CD4-positive, alpha-beta T cell (primary cell): ENCODE measurements at places on chromosomes 7 and 10. TPM values are rescaled to one million over a fixed set of nuclear protein-coding genes. Genes with fewer than 3 reads are reported as not detected.

Gene FZD8
- total RNA-seq = 2.1 TPM

Gene NEURL1
- 0.85 TPM for total RNA-seq

Gene AMPH
- not detected for total RNA-seq

Gene SP8
- not detected for total RNA-seq

Gene AGBL3
- total RNA-seq = 2.2 TPM

GRCh38 chr7:153510674-153511073 lies 541.5 kb upstream of the DPP6 start:
- DNase-seq = no peak
- H3K27me3 ChIP-seq = no peaks in the 10 kb centered on the region
- H3K4me3 ChIP-seq = no peak overlapping the region
- H3K27ac ChIP-seq = no peak overlapping the region

DNA sequence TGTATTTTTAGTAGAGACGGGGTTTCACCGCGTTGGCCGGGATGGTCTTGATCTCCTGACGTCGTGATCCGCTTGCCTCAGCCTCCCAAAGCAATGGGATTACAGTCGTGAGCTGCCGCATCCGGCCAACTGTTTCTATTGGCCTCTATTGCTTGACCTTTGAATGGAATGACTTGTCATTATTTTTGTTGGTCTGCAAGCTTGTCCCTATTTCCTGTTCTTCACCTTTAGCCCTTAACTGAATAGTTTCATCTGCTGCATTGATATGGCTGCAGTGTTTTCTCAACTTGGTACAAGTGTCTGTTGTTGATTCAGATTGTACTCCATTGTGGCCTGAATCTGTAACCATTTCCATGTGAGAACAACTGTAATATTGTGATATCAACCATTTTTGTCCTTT lies 105.5 kb downstream of the POLL start:
- no peak overlapping the region for H3K4me3 ChIP-seq
- H3K36me3 ChIP-seq = peaks cover 7% of the 10 kb centered on the region
- H3K27me3 ChIP-seq = no peaks in the 10 kb centered on the region
- no peaks in the 10 kb centered on the region for H3K4me1 ChIP-seq

DNA sequence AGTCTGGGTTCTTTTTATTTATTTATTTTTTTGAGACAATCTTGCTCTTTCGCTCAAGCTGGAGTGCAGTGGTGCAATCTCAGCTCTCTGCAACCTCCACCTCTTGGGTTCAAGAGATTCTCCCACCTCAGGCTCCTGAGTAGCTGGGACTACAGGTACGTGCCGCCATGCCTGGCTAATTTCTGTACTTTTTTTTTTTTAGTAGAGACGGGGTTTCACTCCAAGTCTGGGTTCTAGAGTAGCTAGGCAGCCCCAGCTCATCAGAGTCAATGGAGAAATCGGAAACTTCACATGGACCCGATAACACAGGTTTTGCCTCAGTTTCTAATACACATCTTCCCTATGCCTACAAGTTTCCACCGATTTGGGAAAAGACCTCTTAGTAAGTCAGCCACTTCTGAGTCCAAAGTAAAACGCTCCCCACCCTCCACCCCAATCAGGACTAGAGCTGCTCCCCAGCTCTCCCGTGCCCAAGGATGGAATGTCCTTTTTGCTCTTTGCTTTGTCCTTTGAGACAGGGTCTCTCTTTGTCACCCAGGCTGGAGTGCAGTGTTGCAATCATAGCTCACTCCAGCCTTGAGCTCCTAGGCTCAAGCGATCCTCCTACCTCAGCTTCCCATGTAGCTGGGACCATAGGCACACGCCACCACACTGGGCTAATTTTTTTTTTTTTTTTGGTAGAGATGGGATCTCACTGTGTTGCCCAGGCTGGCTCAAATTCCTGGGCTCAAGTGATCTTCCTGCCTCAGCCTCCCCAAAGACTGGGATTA lies 3.8 kb upstream of the SERPINE1 start:
- no peak overlapping the region for H3K27ac ChIP-seq
- peaks cover 32% of the 10 kb centered on the region for H3K4me1 ChIP-seq
- H3K27me3 ChIP-seq = peaks cover 41% of the 10 kb centered on the region
- DNase-seq = no peak

GRCh38 chr7:159149488-159149887 lies 4.8 kb upstream of the VIPR2 start:
- H3K4me1 ChIP-seq = peaks cover 6% of the 10 kb centered on the region
- H3K27me3 ChIP-seq = peaks cover 5% of the 10 kb centered on the region
- no peak overlapping the region for H3K4me3 ChIP-seq
- DNase-seq = no peak
- no peaks in the 10 kb centered on the region for H3K36me3 ChIP-seq

- no peak overlapping the region for H3K27ac ChIP-seq
- H3K27me3 ChIP-seq = peaks cover 9% of the 10 kb centered on the region
- H3K4me1 ChIP-seq = no peaks in the 10 kb centered on the region
These were observed 119.1 kb upstream of the WDR11 start for GRCh38 chr10:120732067-120732466.

GRCh38 chr7:90599892-90600555 lies 3.9 kb downstream of the CDK14 start:
- peaks cover 20% of the 10 kb centered on the region for H3K27me3 ChIP-seq
- no peak overlapping the region for H3K4me3 ChIP-seq
- no peak for DNase-seq

DNA sequence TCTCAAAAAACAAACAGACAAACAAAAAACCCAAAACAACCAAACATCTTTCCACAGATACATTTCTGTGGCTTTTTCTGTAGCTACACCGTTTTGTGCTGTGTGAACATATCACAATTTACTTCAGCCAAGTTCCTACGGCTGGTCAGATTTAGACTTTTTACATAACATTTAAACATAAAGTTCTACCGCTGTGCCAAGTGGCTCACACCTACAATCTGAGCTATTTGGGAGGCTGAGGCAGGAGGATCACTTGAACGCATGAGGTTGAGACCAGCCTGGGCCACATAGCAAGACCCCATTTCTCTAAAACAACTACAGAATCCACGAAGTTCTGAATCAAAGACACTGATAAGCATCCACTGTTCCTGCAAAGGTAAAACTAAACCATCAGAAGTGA lies 30.3 kb downstream of the DAGLB start:
- H3K27me3 ChIP-seq = no peaks in the 10 kb centered on the region
- H3K4me1 ChIP-seq = no peaks in the 10 kb centered on the region
- H3K27ac ChIP-seq = no peak overlapping the region
- no peak overlapping the region for H3K4me3 ChIP-seq

- H3K27me3 ChIP-seq = no peaks in the 10 kb centered on the region
- no peaks in the 10 kb centered on the region for H3K4me1 ChIP-seq
- H3K27ac ChIP-seq = no peak overlapping the region
- no peak for DNase-seq
- H3K36me3 ChIP-seq = peaks cover 65% of the 10 kb centered on the region
- H3K4me3 ChIP-seq = no peak overlapping the region
These were observed 32.1 kb downstream of the LOXL4 start for GRCh38 chr10:98235846-98236245.

- no peak overlapping the region for H3K4me3 ChIP-seq
- H3K36me3 ChIP-seq = peaks cover 73% of the 10 kb centered on the region
- H3K27me3 ChIP-seq = no peaks in the 10 kb centered on the region
- H3K27ac ChIP-seq = no peak overlapping the region
These were observed 14.0 kb downstream of the NACAD start for GRCh38 chr7:45074528-45075354.

GRCh38 chr7:148503900-148504487 lies 86.6 kb upstream of the C7orf33 start:
- H3K27ac ChIP-seq = no peak overlapping the region
- H3K4me1 ChIP-seq = no peaks in the 10 kb centered on the region
- no peaks in the 10 kb centered on the region for H3K36me3 ChIP-seq
- DNase-seq = no peak
- H3K4me3 ChIP-seq = no peak overlapping the region
- H3K27me3 ChIP-seq = no peaks in the 10 kb centered on the region

DNA sequence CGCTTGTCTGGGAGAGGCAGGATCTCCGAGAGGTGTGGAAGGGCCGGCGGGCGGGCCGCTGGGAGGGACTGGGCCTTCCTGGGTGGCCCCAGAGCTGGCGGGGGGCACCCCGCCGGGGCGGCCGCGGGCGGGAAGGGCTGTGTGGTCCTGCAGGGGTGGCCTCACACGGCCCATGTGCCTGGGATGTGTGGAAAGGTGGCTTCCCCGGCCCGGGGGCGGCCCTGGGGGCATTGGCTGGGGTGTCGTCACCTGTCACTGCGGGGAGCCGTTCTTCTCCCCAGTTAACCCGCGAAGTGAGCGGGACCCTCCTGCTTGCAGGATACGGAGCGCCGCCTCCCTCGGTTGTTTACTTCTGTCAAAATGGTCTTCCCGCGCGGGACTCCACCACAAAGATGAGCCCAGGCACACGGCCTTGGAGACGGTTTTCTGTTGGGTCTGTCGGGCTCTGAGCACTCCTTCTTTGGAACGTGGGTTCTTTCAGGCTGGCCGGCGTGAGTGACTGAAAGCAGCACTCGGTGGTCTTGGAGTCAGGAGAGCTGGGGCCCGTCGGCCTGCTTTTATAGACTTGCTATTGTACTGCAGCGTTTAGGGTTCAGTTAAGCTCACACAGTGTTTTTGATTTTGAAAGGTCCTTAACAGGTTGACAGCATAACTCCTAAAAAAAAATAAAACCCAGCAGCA lies 700 bp downstream of the SMC3 start:
- peak overlapping the region; percentile 83 for H3K27ac ChIP-seq
- no peaks in the 10 kb centered on the region for H3K27me3 ChIP-seq
- H3K36me3 ChIP-seq = peaks cover 8% of the 10 kb centered on the region
- H3K4me3 ChIP-seq = peak overlapping the region; percentile 96

DNA sequence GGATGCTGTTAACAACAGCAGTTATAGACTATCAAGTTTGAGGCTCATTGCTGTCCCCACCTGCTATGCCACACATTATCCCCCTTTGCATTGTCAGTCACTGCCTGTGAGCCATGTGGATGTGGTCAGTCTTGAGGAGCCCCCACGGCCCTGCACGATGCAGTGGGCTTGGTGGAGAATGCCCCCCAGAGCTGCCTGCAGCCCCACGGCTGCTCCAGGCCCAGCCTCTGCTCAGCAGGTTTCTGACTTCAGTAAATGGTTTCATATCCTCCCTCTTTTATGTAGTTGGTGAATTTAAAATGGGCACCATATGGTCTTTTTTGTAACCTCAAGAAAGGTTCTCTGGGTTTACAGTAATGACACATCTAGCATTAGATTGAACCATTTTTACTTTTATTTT lies 164.1 kb downstream of the EBF3 start:
- H3K27me3 ChIP-seq = no peaks in the 10 kb centered on the region
- no peak for DNase-seq
- H3K27ac ChIP-seq = no peak overlapping the region
- no peak overlapping the region for H3K4me3 ChIP-seq
- H3K4me1 ChIP-seq = no peaks in the 10 kb centered on the region
- no peaks in the 10 kb centered on the region for H3K36me3 ChIP-seq

DNA sequence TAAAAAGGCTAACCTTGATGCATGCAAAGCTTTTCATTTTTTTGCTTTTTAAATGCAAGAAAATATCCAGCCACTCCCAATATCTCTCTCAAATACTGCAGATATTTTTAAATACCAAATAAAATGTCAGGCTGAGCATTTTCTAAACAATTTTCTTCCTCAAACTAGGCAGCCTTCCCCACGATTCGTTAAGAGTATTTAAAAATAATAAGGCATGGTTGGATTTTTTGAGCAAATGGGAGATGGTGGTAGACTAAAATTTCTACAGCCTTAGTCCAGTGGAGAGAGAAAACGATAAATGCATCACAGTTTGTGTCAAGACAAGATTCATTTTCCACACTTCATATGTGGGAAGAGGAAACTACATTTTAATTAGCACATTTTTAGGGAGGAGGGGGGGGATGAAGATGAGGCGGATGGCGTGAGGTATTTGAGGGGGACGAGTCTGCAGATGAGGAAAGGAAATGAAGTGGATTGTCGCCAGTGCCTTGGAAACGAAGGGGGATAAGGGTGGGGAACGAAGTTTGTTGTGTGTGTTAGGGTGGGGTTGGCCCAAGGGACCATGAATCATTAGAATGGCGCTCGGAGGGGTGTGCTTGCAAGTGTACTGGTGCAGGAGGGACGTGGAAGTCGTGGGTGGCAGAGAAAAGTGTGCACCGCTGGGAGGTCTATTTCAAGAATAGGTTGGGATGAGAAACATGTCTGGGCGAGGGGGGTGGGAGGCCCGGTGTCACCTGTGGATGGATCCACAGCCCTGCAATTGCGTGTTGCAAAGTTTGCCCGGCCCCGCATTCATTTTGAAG lies 1.2 kb upstream of the ADD3 start:
- H3K36me3 ChIP-seq = no peaks in the 10 kb centered on the region
- peak overlapping the region; percentile 60 for H3K27ac ChIP-seq
- H3K4me3 ChIP-seq = peak overlapping the region; percentile 63
- H3K4me1 ChIP-seq = peaks cover 16% of the 10 kb centered on the region

DNA sequence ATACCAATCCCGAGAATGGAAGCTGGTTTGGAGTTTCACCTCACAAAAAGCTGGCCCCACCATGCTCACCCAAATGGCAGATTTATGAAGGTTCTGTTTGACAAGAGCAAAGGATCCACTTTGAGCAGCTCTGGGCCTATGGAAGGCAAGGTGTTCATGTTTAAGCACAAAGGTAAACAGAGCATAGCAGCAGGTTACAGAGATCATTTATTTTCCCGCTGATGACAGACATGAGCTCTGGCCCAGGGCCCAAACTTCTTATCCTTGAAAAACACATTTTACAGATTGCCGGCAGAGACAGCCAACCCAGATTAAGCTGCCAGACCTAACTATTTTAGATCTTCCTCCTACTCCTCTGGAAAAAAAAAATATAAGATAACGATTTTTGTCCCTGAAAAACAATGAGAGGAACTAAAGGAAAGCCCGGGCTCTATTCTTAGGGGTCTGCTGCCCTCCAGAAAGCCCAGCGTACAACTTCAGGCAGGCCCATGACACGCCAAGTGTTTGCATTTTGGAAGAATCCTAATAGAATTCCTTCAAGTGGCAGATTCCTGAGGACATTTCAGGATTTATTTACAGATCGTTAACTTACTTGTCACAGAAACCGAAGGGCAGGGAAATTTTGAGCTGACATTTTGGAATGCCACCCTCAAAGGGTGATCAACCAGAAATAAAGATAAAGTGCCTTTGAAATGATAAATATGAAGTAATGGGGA lies 40.0 kb downstream of the SYPL1 start:
- peaks cover 44% of the 10 kb centered on the region for H3K4me1 ChIP-seq
- no peaks in the 10 kb centered on the region for H3K36me3 ChIP-seq
- H3K27me3 ChIP-seq = no peaks in the 10 kb centered on the region
- no peak for DNase-seq

DNA sequence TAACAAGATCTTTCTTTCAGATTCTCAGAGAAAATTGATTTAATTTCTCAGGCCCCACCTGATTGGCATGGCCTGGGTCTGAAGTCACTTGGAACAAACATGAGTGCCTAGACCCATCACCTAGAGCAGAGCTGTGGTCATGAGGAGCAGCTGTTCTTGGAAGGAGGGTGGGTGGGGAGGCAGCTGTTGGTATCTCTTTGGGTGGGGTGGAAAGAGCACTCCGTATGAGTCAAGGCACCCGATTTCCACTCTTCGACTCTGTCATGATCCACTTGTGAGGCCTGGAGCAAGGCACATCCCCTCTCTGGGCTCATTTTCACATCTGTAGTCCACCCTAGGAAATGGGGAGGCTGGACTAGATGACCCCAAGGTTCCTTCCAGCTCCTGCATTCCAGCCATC lies 156.7 kb downstream of the C10orf105 start:
- no peak overlapping the region for H3K27ac ChIP-seq
- no peak overlapping the region for H3K4me3 ChIP-seq
- H3K4me1 ChIP-seq = no peaks in the 10 kb centered on the region
- no peak for DNase-seq
- peaks cover 11% of the 10 kb centered on the region for H3K27me3 ChIP-seq
